ENCODE measurements at places on chromosomes 13 and 19. TPM values are rescaled to one million over a fixed set of nuclear protein-coding genes. Genes with fewer than 3 reads are reported as not detected.

DNA sequence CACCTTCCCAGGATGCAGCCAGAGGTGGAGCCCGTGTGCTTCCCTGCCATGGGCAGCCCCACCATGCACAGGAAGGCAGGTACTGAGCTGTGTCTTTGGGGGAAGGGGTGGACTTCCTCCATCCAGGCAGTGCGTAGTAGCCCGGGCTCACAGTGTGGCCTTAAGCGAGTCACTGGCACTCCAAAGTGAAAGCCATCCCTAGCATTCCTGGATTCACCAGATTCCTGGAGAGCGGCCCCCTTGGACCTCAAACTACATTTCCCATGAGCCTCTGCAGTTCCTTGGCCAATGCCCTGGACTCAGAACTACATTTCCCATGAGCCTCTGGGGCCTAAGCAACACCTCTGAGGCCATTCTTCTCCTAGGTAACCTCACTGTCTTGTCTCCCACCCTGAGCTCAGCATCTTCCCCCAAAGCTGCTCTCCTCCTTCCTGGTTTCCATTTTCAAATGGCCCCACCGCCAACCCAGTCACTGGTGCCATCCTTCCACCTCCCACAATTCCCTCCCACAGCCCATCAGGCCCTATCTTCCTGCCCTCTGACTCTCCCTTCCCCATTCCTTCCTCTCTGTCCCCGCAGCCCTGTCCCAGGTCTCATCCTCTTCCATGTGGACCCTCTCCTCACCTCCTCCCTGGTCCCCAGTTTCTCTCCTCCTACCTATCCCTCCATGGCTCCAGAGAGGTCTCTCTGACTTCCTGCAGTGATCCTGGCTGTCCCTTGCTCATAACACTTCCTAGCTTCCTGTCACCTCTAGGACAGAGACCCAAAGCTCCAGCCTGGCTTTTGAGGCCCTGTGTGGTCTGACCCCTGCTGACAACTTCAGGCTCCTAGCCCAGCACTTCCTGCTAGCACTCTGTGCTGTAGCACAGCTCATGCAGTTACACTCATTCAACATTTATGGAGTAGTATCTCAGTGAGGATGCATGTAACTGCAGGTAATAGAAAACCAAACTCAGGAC lies at the start of gene C19orf81:
C19orf81 (plus strand) TSS at position 13 of the 959 bp plus-strand sequence; CDS start at position 13, 0 bp downstream.
- no peak for DNase-seq

DNA sequence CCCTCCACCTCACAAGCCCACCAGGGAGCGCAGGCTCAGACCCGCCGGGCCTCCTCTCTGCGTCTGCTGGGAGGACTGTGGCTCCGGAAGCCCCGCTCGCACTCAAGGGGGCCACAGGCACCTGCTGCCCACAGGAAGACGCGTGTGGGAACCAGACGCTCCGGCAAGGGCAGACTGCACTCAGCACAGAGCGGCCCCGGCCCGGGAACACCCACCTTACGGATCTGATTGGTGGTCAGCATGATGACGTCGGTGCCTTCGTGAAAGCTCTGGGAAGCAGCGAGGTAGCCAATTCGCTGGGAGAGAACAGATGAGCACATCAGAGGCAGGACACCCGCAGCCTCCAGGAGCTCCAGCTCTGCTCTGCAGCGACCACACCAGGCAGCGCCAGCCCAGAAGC lies 14.6 kb downstream of the AP3D1 start:
- no peak for DNase-seq

Gene CEACAM6
- 6.9 TPM for total RNA-seq

DNA sequence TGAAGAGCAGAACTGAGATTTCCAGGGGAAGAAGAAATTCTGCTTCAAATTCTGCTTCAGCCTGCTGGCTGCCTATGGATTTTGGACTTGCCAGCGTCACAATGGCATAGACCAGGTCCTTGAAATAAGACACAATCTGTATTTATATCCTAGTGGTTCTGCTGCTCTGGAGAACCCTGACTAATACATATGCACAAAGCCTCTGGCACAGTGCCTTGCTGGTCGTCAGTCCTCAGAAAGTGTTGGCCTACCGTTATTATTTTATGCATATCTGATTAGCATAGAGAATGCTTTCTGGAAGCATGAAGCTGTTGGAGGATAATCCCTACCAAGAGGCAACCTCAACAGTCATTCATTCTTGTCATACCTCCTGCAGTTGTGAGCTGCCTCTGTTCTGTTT lies 213.7 kb downstream of the B3GLCT start:
- DNase-seq = no peak

Gene KLK1
- total RNA-seq = not detected

DNA sequence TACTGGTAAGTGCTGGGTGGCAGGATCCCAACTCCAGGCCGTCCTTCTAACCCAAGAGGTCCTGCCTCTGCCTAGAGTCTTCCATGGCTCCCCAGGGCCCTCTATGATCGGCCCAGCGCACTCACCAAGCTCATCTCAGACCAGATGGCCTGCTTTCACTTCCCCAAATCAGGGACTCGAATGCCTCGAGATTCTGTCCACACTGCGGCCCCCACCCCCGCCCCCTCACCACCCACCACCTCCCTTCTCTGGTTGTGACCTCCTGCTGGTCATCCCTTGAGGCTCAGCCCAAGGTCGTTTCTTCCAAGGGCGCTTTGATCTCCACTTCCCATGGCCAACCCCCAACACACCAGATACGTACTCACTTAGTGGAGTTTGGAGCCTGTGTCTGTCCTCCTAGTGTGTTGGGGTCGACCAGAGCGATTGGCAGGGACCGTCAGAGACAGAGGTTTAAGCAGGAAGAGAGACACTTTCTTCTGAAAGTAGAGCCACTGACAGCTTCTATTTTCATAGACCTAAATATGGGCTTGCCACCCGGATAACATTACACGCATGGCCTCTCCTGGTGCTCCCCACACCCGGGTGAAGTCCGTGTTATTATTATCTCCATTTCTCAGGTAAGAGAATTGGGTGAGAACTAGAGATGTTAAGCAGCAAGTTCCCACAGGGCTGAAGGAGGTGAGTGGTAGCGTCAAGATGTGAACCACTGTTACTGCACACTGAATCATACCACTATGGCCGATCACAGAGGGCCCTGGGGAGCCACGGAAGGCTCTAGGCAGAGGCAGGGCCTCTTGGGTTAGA lies at the start of gene FCER2:
FCER2 (minus strand) TSS at position 478 of the 804 bp plus-strand sequence. CDS start 2,371 bp downstream, outside the sequence.
- DNase-seq = no peak

Measured in vagina (tissue), 2 donors.